ENCODE measurements at places on chromosomes 12 and 14.

- DNase-seq = no peak
Measured at GRCh38 chr12:101824831-101825230, 5.9 kb downstream of the GNPTAB start.

GRCh38 chr12:132777614-132778013 is 16.0 kb upstream of the ANKLE2 start:
- no peak for DNase-seq

- DNase-seq = no peak
Measured at GRCh38 chr12:29782285-29782870, 1.4 kb downstream of the TMTC1 start.

GRCh38 chr12:127162902-127163301 is 1104.1 kb upstream of the TMEM132C start:
- no peak for DNase-seq

- no peak for DNase-seq
Measured at GRCh38 chr14:92637228-92637627, 111.2 kb downstream of the LGMN start.

GRCh38 chr14:75333606-75334548 is 55.2 kb downstream of the FOS start:
- DNase-seq = no peak

DNA sequence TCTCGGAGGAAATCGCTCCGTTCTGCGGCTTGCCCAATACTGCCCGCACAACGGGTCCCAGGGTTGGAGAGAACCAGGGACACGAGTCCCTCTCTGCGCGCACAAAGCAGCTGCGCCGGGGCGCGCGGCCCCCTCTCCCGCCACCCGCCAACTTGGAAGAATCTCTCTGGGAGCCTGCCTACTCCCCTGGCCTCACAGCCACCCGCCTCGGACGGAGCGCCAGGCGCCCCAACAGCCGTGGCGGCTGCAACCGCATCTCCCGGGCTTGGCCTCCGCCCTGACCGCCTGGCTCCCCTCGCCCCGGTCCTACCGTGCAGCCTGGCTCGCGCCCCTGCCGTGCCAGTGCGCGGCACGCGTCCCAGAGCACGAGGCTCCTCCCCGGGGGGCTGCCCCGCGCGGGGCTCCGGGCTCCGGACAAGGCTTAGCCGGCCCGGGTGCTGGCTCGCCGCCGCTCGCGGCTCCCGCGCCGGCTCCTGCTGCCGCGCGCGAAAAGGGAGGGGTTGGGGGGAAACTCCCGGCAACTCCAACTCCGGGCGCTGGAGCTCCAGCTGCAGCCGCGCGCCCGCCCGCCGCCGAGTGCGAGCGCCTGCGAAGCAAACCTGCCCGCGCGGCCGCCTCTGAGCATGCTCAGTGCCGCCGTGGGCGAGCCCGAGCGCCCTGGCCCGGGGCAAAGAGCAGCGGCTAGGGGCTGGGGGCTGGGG is at the start of gene STXBP6:
TSS of gene STXBP6 (minus strand) at position 580 of the 701 bp plus-strand sequence. CDS start 75,329 bp downstream, outside the sequence.
- DNase-seq = no peak

GRCh38 chr12:82366197-82366596 is 7.9 kb downstream of the METTL25 start:
- no peak for DNase-seq

DNA sequence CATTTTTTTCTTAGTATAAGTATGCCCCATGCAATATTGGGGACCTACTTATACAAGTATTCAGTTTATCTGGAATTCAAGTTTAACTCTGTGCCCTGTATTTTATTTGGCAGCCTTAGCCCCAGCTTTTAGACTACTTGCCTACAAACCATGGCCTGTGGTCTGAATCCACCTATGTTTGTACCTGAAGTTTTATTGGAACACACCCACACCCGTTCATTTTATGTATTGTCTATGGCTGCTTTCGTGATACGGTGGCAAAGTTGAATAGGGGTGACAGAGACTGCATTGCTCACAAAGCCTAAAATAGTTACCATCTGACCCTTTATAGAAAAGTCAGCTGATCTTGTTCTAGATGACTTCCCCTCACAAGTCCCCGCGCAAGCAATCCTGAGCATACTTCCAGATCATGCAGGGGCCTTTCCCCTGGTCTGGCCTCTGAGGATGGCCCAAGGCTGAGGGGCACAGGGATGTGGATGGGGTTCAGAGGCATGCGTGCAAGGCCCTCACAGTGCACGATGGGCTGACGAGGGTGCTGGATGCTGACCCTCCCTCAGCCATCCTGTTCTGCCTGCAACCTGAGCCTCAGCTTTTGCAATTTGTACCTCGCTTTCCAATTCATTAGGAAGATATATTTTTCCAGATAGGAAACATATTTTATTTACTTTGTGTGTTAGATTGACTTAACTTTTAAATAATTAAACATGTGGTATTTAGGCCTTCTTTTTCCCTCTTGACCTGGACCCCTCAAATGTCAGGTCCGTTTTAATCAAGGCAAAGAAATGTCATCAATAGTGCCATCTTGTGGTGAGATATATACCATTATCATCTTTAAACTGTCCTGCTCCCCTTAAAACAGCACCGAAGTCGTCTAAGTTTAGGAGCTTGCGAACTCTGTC is 527.3 kb upstream of the CCDC196 start:
- no peak for DNase-seq

GRCh38 chr12:20472102-20472782 is 103.9 kb downstream of the PDE3A start:
- DNase-seq = no peak

DNA sequence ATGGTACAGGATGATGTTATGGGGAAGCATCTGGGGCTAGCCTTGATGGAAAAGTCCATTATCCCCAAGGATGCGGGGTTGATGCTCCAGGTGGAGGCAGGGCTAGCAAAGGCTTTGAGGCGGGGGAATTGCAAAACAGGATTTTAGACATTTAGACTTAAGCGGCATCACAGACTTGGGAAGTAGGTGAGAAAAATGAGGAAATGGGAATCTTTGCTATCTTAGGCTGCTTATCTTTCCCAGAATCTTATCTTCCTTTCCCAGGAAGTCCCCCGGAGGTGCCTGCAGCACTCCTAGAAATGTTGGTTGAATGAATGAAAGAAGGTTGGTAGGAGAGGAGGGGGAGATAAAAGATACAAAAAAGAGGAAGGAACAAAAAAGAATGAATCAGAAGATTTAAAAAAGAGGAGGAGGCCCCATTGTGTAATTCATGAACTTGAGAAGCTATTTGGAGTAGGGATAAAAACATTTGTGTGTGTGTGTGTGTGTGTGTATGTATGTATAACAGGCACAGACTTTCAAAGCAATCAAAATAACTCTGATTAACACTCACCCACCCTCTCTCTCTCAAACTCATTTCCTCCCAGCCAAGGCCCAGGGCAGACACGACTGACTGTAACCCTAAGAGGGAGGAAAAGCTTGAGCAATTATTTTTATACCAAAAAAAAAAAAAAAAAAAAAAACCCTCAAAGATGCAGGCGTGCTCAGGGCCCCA is 62.5 kb upstream of the TBX3 start:
- no peak for DNase-seq
